ENCODE measurements at places on chromosomes 6 and 20.

DNA sequence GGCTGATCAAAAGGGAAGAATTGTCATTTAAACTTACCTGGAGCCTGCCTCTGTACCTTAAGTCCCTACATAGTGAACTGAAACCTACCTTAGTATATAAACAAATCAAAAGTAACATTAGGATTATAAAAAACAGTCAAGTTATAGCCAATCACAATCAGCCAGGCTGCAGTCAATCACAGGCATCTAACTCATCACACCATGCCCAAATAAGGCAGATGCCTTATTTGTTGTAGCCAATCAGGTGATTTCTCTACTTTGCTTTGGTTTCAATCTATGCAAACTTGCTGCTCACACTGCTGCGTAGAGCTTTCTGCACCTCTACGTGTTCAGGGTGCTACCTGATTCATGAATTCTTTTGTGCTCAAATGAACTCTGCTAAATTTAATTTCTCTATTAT is 18.3 kb upstream of the DEFB113 start:
- DNase-seq, result no peak

DNA sequence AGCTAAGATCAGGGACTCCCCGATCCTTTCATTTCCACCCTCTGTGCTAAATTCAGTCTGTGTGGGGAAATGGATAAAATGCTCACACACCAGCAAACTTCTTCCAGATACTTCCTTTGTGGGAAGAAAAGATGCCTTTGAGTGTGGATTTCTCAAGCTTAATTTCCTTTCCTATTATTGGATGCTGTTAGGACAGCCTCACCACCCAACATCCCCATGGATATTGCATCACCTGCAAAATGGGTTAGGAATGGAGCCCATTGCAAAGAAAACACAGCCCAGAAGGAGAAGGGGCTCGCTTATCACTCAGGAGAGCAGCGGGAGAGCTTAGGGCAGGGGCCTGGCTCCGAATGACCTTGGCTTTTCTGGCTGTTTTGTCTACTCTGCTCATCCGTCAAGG is 272.2 kb downstream of the CDC5L start:
- DNase-seq, result no peak

DNA sequence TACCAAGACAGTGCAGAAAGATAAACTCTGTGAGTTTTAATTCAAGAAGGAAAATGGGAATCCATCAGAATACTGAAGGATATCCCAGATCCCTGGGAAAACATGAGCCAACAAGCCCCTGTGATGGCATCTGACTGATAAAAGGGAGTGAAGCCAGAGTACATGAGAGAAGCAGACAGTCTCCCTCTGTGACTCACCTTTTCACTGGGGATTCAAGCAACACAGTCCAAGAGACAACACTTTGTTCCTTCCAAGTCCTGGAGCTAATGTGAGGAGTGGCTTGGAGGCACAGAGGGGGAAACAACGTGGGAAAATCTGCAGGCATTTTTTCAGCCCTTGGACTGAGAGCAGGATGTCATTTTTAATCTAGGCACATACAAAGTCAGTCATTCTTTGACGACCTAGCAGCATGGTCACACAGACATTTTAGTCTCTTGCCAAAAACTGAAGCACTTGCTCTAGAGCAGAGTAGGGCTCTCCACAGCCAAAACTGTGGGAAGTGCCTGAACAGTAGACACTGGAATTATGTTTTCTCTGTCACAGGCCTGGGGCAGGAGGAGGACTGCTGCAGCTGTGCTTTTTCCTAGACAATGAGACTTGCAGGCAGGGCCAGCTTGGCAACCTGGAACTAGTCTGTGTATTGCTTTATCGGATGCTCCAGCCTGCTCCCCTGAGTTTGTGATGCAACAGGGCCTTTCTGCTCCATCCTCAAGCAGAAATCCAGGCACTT is 465.0 kb upstream of the GJE1 start:
- no peak for DNase-seq

DNA sequence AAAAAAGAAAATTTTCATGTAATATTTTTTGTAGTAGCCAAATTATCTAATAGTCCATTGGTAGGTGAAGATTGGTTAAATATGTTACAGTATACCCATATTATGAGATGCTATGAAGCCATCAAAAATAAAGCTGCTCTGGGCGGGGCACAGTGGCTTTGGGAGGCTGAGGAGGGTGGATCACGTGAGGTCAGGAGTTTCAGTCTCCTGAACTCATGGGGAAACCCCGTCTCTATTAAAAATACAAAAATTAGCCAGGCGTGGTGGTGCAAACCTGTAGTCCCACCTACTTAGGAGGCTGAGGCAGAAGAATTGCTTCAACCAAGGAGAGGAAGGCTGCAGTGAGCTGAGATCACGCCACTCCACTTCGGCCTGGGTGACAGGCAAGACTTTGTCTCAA is 360.5 kb downstream of the KIF16B start:
- no peak for DNase-seq

- DNase-seq, result no peak
These were observed 11.4 kb upstream of the SOX12 start for GRCh38 chr20:313948-314347.

GRCh38 chr6:65071480-65071879 is 635.5 kb downstream of the EYS start:
- DNase-seq, result no peak

GRCh38 chr6:155171109-155171746 is 92.6 kb upstream of the CLDN20 start:
- no peak for DNase-seq

GRCh38 chr6:36510365-36510764 is 36.9 kb downstream of the STK38 start:
- no peak for DNase-seq

DNA sequence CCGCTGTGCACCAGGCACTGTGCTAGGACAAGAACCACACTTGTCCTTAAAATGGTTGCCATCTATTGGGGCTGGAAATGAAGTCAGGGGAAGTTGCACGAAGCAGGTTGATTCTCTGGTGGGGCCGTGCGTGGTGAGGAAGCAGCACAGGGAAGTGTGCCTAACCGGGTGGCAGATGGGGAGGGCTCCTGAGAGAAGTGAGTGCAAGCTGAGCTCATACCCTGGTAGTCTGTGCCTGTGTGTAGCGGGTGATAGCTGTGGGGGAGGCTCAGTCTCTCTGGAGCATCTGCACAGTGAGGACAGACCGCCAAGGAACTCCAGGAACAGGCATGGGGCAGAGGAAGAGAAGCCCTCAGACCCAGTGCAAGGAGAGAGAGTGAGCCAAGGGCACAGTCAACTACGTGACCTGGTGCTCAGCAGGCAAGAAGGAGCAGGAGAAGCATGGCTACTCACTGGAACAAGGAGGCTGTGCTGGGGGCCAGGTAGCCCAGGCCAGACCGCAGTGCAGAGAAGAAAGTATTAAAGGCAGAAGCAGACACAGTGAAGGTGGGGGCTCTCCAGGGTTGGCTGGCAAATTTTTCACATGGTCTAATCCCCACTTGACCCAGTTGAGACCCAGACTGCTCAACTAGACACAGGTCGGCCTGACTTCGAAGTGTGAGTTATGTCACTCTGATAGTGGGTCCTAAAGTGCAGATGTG is 155.0 kb downstream of the CDH26 start:
- no peak for DNase-seq

- DNase-seq, result no peak
These were observed 45.4 kb upstream of the ECI2 start for GRCh38 chr6:4180652-4181255.

- no peak for DNase-seq
These were observed 179.3 kb downstream of the MTHFD1L start for GRCh38 chr6:151044465-151045441.

GRCh38 chr6:34390531-34391472 is 1.7 kb downstream of the NUDT3 start:
- no peak for DNase-seq

DNA sequence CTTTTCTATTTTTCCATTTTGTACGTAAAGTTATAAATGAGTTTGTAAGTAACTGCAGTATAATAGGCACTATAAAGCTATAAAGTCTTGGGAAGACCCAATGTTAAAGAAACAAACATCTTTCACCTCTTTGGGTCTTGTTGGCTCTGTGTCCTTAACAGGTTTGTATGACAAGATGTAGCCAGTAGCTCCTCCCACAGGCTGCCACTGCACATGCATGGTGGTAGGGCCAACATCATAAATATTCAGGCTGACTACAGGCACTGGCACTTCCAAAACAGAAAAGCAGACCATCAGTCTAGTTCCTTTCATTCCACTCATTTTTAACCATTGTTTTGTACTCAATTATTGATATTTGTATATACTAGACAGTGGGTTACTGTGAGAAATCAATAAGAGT is 59.9 kb downstream of the COL12A1 start:
- no peak for DNase-seq

- no peak for DNase-seq
These were observed 218.0 kb upstream of the ARID1B start for GRCh38 chr6:156559162-156559690.

DNA sequence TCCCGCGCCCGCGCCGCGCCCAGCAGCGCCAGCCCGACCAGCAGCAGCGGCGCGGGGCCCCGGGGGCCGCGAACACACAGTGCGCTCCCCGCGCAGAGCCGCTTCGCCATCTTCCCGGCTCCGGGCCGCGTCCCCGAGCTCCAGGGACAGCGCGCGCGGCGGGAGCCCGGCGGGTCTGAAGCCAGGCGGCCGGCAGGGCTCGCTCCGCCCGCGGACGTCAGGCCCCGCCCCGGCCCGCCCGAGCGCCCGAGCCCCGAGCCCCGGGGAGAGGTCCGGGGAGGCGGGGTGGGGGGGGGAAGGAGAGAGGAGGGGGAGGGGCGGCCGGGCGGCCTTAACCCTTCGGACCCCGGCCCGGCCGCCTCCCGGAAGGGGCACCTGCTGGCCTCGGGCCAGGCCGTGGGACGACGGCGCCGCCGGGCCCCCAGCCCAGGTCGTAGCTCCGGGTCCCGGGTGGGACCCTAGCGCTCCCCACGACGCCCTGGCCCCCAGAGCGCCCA is at the start of gene LAMA5:
LAMA5 (minus strand) TSS at position 177 of the 497 bp plus-strand sequence; CDS start at position 110, 67 bp downstream.
- DNase-seq, result no peak

GRCh38 chr6:13413466-13413862 is 73.9 kb downstream of the GFOD1 start:
- DNase-seq, result no peak

DNA sequence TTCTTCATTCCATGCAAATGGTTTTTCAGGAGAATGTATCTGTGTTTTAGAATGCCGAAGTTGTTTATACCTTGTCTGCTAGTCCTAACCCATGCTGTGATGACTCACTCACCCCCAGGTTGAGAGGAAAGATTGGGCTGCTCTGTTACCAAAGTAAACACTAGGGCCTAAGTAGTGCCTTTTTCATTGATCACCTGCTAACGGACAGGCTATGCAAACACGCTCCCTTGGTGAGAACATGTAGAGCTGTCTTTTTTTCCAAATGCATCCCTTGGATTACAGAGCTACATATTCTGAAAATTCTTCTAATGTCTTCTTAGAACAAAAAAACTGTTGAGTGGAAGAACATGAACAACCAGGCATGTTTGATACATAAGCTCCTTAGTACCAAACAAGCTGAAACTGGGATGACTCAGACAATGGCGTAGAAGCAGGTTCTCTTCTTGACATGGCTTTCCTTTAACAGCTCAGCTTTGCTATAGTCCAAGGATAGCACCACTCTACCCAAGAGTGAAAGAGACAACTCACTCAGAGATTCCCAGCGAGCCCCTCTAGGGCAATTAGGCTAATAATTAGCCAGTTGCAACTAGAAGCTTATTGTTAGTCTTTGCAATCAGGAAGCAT is 20.5 kb downstream of the PERP start:
- no peak for DNase-seq

GRCh38 chr6:118187568-118188164 is 280.6 kb downstream of the SLC35F1 start:
- DNase-seq, result no peak

DNA sequence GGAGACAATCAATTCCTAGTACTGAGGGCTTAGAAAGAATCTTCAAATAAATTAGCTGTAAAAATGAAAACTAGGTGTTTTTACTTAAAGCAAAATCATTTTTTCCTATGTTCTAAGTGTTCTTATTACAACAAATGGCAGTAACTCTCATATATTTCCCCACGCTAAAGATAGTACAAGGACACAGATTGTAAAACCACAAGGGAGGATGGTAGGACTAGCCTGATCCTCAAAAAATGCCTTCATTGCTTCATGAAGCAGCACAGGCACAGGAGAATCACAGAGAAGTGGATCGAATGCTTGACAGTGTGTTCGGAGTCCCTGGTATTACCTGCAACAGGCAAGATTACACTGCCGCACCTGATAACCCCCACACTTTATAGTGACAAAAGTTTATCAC is 58.5 kb downstream of the SAMD3 start:
- DNase-seq, result no peak

- DNase-seq, result no peak
These were observed 77.5 kb upstream of the AKIRIN2 start for GRCh38 chr6:87779542-87779941.

DNA sequence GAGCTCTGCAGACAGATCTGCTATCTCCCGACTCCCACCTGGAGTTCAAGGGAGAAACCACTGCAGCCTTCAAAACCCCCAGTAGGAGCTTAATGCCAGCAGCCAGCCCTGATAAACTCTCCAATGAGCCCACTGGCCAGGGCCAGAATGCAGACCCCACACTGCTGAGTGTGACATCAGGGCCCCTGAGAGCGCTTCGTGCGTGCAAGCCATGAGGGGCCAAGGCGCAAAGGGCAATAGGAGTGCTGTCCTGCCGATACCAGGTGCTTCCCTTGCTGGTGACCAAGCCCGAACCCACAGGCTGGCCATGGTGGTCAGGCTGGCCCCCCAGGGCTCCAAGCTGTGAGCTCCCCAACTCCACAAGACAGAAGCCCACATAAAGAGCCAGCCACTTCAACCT is 33.2 kb upstream of the CST7 start:
- no peak for DNase-seq
